ENCODE measurements at places on chromosomes 2 and 18. TPM values are rescaled to one million over a fixed set of nuclear protein-coding genes. Genes with fewer than 3 reads are reported as not detected.

The IGFBP5 gene
- 191 TPM for total RNA-seq

The UNC80 gene
- 2.1 TPM for total RNA-seq

The METTL5 gene
- 61.5 TPM for total RNA-seq

The UGT1A5 gene
- not detected for total RNA-seq

The TMEM198 gene
- 1.8 TPM for total RNA-seq

The CYP27A1 gene
- total RNA-seq: 5.2 TPM

The SLC9A4 gene
- not detected for total RNA-seq

The SNRPD1 gene
- 24.0 TPM for total RNA-seq

The UGT1A4 gene
- not detected for total RNA-seq

The ELOA2 gene
- not detected for total RNA-seq

The ZSWIM2 gene
- not detected for total RNA-seq

The SULT1C2 gene
- 0.97 TPM for total RNA-seq

The CFAP65 gene
- not detected for total RNA-seq

The VWA3B gene
- total RNA-seq: 0.51 TPM

The TCF23 gene
- not detected for total RNA-seq

The DNAJC5G gene
- total RNA-seq: 1.6 TPM

The ECEL1 gene
- 0.27 TPM for total RNA-seq

The FKBP1B gene
- 2.0 TPM for total RNA-seq

The PSTPIP2 gene
- total RNA-seq: 1.3 TPM

The TMEM178A gene
- total RNA-seq: 2.6 TPM

The RGPD4 gene
- total RNA-seq: 0.19 TPM

The ADAM23 gene
- 78.7 TPM for total RNA-seq

Measured in cardiac septum (tissue), 1 donor.